Thoracic aorta (tissue), 2 donors: ENCODE measurements at places on chromosomes 4 and X. TPM values are rescaled to one million over a fixed set of nuclear protein-coding genes. Genes with fewer than 3 reads are reported as not detected.
A peak's percentile ranks its signal among the peaks of the same experiment; 100 is the strongest.

DNA sequence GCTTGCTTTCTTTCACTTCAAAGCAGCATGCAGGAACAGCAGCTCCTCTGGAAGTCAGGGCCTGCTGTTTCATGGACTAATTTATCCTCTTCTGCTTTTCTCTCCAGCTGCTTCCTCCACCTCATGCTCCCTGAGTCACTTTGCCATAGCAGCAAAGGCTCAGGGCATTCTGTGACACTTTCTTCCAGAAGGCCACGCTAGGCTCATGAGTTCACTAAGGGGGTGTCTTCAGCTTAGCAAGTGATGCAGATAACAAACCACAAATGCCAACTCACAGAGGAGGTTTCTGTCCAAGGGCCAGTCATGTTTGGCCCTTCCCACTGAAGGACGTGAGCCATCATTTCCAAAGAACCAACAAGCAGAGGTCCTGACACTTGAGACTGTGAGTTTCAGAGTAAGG, 200.2 kb downstream of the ADGRA3 start:
- H3K36me3 ChIP-seq, result no peaks in the 10 kb centered on the region
- no peaks in the 10 kb centered on the region for H3K4me1 ChIP-seq
- H3K4me3 ChIP-seq, result no peak overlapping the region
- H3K27ac ChIP-seq, result no peak overlapping the region
- no peaks in the 10 kb centered on the region for H3K27me3 ChIP-seq

DNA sequence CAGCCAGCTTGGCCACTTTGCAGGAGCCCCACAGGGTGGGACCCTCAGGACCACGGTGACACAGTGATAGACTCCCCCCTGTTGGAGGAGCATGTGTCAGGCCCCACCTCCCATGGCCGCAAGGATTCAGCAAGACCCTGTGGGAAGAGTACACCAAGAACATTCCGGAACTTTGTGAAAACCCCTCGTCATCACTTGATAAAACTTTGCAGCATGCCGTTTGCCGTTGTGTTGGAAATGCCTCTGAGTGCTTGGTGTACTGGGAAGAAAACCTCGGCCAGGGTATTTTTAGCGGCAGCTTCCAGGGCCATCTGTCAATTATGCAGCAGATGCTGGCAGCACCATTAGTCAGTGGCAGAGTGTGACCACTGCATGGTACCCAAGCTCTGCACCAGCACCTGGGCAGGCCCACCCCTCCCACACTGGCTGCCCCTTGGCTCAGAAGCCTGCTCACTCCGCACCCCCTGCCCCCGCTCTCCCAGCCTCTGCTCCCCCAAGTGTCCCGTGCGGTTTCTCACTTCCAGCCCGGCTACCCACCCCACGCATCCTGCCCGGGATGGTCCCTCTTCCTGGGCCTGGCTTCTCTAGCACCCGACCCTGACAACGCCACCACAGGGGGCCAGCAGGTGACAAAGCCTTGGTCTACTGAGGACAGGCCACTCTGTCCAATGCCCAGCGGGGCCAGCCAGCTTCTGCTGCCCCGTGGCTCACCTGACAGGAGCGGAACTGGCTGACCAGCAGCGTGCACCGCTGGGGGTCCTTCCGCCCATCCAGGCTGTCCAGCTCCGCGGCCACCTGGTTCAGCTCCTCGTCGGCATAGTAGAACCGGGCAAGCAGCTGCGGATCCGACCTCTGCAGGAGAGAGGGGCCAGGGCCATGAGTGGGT, 65.0 kb downstream of the ZFYVE28 start:
- H3K36me3 ChIP-seq, result no peaks in the 10 kb centered on the region
- H3K4me1 ChIP-seq, result peaks cover 6% of the 10 kb centered on the region
- peak overlapping the region; percentile 63 for H3K27ac ChIP-seq
- H3K4me3 ChIP-seq, result peak overlapping the region; percentile 35

DNA sequence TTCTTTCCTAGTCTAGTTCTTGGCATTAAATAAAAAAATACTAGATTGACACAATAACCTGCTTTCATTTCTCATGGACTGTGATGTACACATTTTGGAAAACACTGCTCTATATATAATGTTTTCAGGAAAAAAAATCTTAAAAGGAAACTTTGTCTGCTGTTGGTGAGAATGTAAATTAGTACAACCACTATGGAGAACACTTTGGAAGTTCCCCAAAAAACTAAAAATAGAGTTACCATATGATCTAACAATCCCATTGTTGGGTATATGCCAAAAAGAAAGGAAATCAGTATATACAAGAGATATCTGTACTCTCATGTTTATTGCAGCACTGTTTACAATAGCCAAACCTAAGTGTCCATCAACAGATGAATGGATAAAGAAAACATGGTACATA, 202.3 kb downstream of the PPP3CA start:
- no peak for DNase-seq
- no peaks in the 10 kb centered on the region for H3K36me3 ChIP-seq
- no peak overlapping the region for H3K27ac ChIP-seq
- no peaks in the 10 kb centered on the region for H3K27me3 ChIP-seq
- no peak overlapping the region for H3K4me3 ChIP-seq
- H3K4me1 ChIP-seq, result no peaks in the 10 kb centered on the region

Gene PNMA3
- 0.56 TPM for total RNA-seq

DNA sequence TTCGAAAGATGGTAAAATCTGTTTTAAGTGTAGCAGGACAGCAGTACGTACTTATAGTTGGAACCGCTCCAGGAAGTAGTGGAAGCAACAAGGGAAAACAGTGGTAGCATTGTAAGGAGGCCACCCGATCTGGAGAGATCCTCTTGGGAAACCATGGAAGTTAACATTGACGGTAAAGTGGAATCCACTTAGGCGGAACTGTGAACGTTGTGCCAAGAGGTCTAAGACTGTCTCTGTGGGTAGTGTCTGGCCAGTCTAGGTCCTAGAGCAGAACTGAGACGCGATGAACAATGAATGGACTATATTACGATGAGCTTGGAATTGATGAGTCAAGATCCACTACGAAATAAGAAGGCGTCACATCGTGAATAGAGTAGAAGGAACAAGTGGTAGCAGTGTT, 124.0 kb downstream of the TENM3 start:
- no peak for DNase-seq
- H3K36me3 ChIP-seq, result no peaks in the 10 kb centered on the region

- DNase-seq, result no peak
- H3K36me3 ChIP-seq, result no peaks in the 10 kb centered on the region
- H3K27me3 ChIP-seq, result no peaks in the 10 kb centered on the region
- no peak overlapping the region for H3K27ac ChIP-seq
- H3K4me1 ChIP-seq, result no peaks in the 10 kb centered on the region
These were observed 107.3 kb downstream of the AMMECR1 start for GRCh38 chrX:110210417-110211139.

DNA sequence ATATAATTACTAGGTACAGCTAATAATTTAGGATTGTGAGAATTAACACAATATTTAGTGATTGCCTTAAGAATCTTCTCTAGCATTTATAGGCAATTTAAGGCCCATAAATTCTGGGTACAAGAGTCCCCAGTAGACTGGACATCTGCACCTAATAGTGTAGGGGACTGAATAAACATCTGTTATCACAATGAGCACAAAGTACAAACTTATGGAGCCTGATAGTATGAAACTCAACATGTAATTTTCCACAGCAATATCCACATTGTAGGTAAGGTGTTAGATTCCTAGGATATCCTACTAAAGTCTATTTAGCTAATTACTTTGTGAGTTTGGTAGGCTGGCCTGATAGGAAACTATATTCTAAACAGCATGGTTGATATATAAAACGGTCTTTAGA, 178.3 kb downstream of the FAM13A start:
- H3K4me3 ChIP-seq, result no peak overlapping the region
- H3K36me3 ChIP-seq, result no peaks in the 10 kb centered on the region
- DNase-seq, result no peak
- H3K27me3 ChIP-seq, result no peaks in the 10 kb centered on the region
- H3K27ac ChIP-seq, result no peak overlapping the region
- no peaks in the 10 kb centered on the region for H3K4me1 ChIP-seq

DNA sequence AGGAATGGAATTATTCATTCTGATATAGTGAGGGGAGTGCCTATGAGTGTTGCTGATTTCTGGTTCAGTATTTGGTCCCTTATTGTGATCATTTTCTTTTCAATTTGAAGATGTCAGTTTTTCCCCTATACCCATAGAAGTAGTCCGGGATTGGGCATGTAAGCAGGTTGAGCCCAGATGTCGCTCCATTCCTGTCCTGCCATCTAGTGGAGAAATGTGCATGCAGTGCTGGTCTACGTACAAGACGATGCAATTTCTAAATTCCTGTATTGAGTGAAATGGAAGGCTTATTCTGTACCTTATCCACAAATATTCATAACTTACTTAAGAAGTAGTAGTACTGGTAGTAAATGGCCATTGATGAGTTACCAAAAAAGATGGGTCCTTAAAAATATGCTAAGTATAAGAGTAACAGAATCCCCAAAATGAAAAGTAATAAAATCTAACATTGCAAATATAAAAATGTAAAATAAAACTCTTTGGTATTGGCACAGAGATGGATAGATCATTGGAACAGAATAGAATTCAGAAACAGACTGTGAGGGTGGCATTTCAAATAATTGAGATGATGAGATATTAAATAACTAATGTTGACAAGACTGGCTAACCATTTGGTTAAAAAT, 60.9 kb downstream of the UGT8 start:
- H3K27me3 ChIP-seq, result no peaks in the 10 kb centered on the region
- DNase-seq, result no peak
- no peak overlapping the region for H3K4me3 ChIP-seq
- H3K36me3 ChIP-seq, result no peaks in the 10 kb centered on the region
- no peaks in the 10 kb centered on the region for H3K4me1 ChIP-seq

Gene ASB5
- not detected for total RNA-seq
